ENCODE measurements at places on chromosomes 7 and 10.

DNA sequence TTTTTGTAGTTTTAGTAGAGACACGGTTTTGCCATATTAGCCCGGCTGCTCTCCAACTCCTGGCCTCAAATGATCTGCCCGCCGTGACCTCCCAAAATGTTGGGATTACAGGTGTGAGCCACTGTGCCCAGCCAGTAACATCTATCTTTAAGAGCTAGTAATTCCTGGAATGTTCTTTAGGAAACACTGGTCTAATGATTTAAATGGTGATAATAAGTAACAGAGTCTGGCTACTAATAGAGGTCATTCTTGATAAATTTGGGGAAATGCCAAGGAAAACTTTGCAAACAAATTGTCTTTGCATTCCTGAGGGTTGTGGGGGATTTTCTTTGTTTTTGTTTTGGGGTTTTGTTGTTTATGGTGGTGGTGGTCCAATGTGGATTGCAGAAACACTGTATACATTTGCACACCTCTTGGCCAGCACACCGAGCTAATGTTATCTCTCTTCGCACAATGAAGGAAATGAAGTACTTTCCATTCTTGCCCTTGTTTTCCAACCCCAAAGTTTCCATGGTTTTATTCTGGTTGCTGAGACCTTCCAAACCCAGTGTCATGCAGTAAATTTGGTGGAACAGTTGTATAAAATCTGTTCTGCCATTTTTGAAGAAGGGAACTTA lies 51.3 kb upstream of the WIPF3 start:
- no peak for DNase-seq

DNA sequence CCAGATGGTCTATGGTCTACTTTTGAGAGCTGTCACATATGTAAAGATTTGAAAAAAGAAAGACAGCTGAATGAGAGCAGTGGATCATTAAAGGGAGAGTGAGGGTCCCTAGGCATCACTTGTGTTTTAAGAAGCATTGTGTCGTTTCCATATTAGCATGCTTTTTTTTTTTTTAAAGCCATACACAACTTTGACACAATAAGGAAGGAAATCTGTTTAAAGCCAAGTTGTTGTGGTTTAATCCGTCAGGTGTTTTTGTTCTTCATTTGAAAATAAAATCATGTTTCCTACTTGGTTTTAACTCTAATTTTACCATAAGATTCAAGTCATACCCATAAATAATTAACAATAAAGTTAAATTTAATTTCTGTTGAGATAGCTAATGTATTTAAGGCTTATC lies 53.5 kb downstream of the MDFIC start:
- no peak for DNase-seq

GRCh38 chr10:3380406-3381050 lies 207.9 kb upstream of the PITRM1 start:
- DNase-seq, result no peak

GRCh38 chr7:26083113-26083512 lies 68.9 kb upstream of the NFE2L3 start:
- DNase-seq, result no peak

- no peak for DNase-seq
Measured at GRCh38 chr7:131104596-131105293, 222.9 kb upstream of the MKLN1 start.

GRCh38 chr7:136555933-136556332 lies 312.5 kb upstream of the CHRM2 start:
- no peak for DNase-seq

DNA sequence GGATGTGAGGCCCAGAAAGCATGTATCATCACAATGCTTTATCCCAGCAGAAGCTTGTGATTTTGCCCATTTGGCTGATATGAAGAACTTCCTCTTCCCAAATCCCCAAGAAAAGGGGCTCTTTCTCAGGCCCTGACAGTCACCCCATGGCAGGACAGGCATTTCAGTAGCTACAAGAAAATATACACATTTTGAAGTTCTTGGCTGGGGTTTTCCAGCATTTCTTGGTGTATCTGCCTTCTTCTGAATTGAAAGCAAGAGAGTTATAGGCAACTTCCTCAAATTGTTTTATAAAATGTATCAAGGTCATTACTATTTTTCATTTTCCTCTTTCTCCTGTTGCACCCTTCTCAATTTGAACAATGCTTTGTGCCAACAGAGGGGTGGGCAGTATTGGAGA lies 63.3 kb upstream of the PDLIM1 start:
- no peak for DNase-seq

DNA sequence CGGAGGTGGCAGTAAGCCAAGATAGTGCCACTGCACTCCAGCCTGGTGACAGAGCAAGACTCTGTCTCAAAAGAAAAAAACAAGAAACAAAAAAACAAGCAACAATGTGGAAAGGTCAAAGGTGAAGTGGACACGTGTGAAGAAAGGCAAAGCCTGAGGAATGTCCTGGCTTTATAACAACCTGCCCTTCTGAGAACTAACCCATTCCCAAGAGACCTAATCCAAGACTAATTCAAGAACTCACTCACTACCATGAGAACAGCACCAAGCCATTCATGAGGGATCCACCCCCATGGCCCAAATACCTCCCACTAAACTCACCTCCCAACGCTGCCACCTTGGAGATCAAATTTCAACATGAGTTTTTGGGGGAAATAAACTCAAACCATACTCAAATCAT lies 47.5 kb upstream of the KIF5B start:
- DNase-seq, result no peak

DNA sequence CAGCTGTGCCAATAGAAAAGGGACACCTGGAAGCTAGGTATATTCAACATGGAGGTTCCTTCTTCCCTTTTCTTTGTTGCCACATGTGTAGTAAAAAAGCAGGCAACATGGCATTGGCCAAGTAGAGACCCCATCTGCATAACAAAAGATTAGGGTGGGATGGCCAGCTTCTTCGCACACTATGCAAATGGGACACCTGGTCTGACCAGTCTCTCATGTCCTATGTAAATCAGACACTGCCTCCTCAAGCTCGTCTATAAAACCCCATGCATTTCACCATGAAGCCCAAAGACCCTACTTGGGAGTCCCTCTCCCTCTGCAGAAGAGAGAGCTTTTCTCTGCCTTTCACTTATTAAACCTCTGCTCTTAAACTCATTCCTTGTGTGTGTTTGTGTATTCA lies 53.9 kb downstream of the MYL10 start:
- no peak for DNase-seq
